Stimulated activated CD8-positive, alpha-beta memory T cell treated with anti-CD3 and anti-CD28 coated beads, Interleukin-15, amount 100 ng/mL, for 24 hours (primary cell): ENCODE measurements at places on chromosomes 2 and 18.

DNA sequence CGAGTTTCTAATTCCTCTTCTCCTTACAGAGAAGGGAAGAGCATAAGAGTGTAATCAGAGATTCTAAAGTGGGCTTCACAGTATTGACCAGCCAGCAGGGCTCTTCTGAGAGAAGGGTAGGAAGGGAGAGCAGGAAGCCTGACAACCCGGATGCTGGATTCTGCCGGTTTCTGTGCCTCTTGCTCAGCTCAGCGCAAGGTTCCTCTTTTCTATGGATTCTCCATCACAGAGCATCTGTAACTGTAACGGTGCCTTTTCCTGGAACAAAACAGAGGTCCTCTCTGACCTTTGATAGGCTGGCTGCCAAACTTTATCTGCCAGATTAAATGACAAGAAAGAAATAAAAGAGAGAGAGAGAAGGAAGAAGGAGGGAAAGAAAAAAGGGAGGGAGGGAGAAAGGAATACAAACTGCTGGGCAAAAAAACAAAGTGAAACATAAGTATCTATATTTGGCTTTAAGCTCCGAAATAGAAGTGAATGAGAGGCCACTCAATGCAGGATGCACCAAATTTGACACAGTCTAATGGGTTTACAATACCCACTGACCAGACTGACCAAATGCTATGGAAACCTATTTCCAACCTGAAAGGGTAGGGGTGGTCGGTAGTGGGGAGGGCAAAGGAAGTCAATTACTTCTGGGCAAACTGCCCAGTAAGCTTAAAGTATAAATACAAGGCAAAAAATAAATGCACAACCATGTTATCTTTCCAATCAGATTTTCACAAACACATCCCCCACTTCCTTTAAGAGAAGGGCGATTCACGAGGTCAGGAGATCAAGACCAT lies 59.2 kb downstream of the PIEZO2 start:
- DNase-seq, result no peak

DNA sequence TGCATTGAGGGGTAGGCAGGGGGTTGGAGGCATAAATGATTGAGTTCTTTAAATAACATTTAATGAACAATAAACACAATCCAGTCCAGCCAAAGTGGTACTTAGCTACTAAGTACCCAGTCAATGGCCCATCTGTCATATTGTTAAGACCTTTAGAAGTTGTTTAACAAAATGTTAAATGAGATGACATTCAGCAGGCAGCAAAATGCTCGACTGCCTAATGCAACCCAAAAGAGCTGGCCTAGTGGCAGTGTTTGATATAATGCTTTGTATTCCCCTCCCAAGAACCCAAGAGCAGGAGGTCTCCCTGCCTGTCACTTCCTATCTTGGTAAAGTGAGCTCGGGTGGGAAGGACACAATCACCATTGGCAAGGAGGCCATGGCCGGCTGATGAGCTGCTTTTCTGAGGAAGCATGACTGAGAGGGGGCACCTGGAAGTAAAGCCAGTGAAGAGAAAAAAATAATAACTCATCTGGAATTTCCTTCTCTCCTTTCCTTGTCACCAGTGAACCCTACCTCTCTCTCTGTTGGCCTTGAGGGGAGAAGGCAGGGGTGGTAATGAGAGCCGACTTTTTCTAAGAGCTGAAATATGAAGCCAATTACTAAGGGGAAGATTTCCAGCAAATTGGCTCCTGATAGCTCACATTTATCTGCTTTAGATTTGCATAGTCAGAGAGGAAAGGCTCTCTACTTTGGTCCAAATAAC lies 140.6 kb downstream of the C1D start:
- DNase-seq, result no peak

- no peak for DNase-seq
Observed at GRCh38 chr2:75025633-75026380, 67.4 kb downstream of the POLE4 start.

DNA sequence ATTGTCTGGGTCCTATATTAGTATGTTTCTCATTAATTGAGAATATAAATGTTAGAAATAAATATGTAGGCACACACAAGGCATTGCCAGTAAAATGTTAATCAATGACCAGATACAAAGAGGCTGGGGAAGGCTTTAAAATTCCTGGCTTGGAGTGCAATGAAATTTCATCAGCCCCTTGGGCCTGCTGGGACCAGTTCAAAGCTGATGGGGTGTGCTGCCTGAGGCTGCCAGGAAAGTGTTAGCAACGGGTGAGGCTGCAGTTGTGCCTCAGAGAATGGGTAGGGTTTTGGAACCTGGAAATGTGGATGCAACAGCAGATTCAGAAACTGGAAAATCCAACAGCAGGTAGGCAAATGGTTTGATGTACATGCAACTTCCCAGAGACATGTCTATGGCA lies 68.9 kb downstream of the DIPK1C start:
- no peak for DNase-seq

DNA sequence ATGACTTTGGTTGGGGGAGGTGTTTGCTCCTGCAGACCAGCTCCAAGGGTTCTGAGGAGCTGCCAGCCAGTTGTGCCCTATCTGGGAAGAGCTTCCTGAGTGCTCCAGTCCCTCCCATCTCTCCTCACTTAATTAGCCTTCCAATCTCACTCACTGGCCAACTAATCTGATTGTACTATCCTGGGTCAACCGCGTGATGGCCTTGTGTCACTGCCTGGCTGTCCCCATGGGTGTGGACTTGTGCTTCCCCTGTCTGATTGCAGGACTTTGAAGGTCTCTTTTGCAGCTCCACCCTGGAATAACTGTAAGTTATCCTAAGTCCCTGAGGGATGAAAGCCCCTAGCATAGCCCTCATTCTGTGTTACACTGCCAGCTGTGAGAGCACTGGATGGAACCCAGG lies 65.0 kb downstream of the SLC4A5 start:
- no peak for DNase-seq

GRCh38 chr2:164879901-164880535 lies 38.4 kb upstream of the COBLL1 start:
- no peak for DNase-seq

GRCh38 chr2:68726608-68727367 lies 7.8 kb upstream of the ARHGAP25 start:
- DNase-seq, result peak; percentile 33

- no peak for DNase-seq
Observed at GRCh38 chr2:86675511-86676015, 44.5 kb upstream of the RMND5A start.

DNA sequence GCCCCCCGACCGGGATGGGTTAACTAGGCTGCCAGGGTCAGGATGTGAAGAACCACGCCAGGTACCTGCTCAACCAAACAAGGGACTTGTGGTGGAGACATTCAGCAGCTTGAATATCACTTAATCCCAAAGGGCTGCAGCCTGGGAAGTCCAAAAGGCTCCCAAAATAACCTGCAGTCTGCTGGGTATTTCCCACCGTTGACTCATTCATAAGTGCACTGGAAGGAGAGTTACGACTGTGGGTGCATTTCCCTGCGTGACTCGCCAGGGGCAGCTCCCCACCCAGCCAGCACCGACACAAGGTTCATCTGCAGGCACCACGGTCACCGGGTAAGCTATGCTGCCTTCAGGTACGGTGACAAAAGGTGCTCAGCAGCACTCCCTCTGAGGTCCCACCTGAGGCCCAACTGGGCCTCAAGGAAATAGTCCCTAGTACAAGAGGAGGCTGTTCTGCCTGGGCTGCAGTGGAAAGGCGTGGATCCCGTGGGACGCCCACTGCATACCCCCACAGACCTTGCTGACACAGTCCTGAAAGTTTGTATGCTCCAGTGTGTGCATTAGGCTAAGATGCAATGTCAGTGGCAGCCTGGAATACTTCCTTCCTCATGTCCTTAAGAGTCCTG lies 86.5 kb downstream of the UXS1 start:
- DNase-seq, result no peak

GRCh38 chr2:240961910-240962299 lies 36.5 kb upstream of the SNED1 start:
- DNase-seq, result no peak

- DNase-seq, result no peak
Observed at GRCh38 chr2:213157242-213157641, 5.8 kb upstream of the IKZF2 start.

- DNase-seq, result no peak
Observed at GRCh38 chr18:24514439-24514838, 54.0 kb downstream of the HRH4 start.

DNA sequence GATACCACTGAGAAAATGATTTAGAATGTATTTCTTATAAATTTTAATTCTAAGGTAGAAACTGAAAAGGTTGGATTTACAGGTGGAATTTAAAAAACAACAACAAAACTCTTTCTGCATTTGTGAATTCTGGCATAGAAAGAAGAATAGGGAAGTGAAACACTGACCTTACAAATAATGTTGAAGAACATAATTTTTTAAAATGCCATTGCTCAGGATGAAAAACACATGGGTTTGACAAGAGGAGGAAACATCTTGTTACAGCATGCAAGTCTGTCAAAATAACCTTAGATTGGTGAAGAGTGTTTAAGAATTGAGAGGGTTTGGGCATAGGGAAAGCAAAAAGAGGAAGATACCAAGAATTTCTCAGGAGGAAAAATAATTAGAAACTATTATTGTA lies 184.3 kb downstream of the UBE2E3 start:
- no peak for DNase-seq

GRCh38 chr2:232505856-232506255 lies 14.3 kb upstream of the PRSS56 start:
- DNase-seq, result no peak

DNA sequence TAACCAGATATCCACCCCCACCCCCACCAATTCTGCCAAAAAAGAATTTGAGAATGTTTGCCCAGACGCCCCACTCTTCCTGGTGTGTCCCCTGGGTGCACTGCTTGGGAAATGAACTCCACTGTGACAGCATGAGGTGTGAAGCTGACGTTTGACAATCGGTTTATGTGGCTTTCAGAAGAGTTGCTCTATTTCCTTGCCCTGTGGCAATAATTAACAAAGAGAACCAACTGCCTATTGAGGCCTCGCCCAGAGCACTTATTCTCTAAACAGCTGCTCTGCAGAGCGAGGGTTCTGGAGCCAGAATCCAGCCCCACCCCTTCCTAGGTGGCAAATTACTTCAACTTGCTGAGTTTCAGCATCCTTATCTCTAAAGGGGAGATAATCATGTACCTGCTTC lies 115.8 kb upstream of the SIX3 start:
- no peak for DNase-seq

GRCh38 chr2:218036371-218036770 lies 32.7 kb upstream of the RUFY4 start:
- no peak for DNase-seq

GRCh38 chr2:215571689-215572088 lies 135.8 kb upstream of the FN1 start:
- no peak for DNase-seq

DNA sequence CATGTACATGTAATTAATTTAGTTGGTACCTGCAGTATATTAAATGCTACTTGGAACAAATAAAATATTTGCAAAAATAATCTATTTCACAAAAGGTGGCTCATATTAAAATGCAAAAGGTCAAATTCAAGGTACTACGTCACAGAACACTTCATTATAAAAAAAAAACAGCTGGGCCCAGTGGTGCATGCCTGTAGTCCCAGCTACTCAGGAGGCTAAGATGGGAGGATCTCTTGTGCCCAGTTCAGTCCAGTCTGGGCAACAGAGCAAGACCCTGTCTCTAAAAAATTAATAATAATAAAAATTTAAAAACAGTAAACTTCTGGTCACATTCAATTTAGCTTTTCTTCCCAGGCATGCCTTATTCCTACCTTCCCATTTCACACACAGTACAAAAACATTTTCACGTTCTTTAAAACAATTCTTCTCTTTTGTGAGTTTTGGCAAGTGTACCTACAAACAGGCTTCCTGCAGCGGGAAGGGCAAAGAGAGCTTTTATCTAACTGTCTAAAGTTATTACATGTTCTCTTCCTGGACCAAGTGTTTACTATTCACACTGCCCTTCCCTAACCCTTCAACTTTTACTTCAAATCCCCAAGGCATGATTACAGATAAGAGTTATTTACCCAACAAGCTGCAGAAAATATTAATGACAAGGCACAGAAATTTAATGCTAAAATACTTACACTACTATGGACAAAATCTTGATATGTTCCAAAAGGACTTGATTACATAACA lies 10.7 kb downstream of the BAZ2B start:
- DNase-seq, result no peak

GRCh38 chr18:7725897-7726296 lies 158.8 kb downstream of the PTPRM start:
- DNase-seq, result no peak

- no peak for DNase-seq
Observed at GRCh38 chr2:32683520-32684086, 55.8 kb downstream of the TTC27 start.

DNA sequence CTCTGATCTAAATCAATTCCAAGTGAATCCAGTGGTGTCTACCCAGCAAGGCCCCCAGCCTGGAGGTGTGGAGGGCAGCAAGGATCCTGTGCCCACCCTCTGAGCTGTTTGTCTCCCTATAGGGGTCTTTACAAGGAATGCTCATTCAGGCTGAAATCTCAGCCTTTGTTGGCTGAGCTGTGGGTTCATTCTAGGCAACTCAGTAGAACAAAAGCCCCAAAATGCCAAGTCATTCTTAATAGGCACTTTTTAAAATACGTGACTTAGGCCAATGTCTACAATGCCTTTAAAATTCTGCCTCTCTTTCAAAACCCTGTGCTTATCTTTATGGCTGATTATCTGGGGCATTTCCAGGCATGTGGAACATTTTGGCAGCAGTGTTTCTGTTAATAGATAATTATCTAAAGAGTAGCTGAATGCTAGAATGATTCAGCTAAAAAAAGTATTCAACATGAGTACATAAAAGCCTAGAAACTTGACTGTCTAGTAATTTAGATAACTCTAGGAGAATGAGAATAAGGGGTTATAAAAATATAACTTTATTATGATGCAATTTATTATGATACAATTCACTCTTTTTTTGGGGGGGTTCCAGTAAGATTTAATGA lies 7.4 kb downstream of the UGT1A6 start:
- DNase-seq, result no peak

DNA sequence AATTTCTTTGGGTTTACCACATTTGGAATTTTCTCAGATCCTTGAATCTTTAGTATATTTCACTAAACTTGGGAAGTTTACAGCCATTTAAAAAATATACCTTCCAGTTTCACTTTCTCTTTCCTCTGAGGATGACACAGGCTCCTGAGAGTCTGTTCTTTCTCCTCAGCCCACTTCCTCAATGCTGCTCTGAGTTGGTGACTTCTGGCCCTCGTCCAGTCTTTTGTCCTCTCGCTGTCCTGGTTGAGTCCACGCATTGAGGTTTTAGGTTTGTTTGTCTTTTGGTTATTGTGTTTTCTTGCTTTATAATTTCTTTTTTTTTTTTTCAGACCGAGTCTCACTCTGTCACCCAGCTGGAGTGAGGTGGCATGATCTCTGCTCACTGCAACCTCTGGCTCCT lies 40.7 kb upstream of the GALR1 start:
- DNase-seq, result no peak

DNA sequence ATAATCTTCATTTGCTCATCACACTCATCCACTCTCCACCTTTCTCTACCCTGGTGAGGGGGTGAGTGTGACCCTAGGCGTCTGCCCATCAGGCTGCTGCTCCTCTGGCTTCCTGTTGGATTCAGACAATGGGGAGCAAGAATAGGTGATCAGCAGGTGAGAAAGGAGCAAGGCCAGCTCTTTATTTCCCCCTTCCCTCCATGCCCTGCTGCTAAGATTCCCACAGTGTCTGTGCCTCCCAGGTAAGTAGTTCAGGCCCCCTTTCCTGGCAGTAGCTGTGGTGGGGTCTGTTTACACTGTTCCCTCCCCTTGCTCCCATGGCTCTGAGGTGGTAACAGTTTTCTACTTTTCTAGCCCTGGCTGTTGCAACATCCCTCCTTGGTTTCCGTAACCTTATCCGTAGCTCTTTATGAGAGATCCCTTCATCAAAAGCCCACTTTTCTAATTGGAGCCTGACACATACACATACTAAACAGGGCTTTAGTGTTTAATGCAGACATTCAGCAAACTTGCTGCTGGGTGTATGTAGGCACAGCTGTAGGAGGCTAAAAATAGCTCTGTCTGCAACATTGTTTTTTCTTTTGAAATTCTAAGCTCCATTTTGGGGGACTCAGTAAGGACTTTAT lies 27.5 kb downstream of the MAP2 start:
- no peak for DNase-seq
